ENCODE measurements at places on chromosomes 7 and 10.

- DNase-seq, result no peak
Measured at GRCh38 chr7:71229148-71229547, 97.2 kb downstream of the GALNT17 start.

- DNase-seq, result no peak
Measured at GRCh38 chr10:112963835-112964234, 13.8 kb downstream of the TCF7L2 start.

DNA sequence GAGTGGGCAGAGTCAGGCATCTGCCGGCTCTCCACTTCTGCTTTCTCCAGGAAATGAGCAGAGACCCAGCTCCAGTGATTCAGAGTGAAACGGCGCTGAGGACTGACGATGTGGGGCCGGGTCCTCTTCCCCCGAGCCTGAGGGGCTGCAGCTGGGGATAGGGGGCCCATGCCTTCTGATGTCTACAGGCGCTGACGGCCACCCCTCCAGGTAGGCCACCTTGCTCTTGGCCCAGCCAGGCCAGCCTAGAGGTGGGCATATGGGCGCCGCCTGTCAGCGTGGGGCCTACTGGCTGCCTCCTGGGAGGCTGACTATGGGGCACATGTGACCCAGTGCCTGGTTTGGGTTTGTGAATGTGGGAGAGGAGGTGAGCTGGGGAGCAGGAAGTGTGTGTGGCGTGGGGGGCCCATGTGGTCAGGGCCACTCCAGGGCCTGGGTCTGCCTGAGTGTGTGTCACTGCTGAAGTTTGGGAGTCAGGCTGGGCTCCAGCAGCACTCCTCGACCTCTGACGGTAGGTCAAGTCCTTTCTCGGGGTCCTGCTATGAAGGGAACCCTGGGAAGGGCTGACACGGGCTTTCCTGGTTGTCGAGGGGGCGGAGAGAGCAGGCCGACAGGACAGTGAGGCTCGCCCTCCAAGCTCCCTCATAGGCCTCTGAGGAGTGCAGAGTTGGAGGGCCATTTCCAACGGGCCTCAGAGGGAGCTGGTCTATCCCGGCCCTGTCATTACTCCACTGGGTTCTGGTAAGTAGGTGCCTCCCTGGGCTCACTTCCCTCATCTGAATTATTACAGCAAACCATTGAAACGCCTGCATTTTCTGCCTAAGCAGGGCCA lies at the start of gene WDFY4:
TSS of gene WDFY4 (plus strand) at position 82 of the 832 bp plus-strand sequence. CDS start 24,860 bp downstream, outside the sequence.
- no peak for DNase-seq

GRCh38 chr7:873367-874002 lies 2.9 kb upstream of the GET4 start:
- peak; percentile 93 for DNase-seq

GRCh38 chr7:139731802-139732470 lies 45.9 kb downstream of the HIPK2 start:
- peak; percentile 51 for DNase-seq

GRCh38 chr7:22114440-22114981 lies 168.8 kb upstream of the CDCA7L start:
- DNase-seq, result no peak

DNA sequence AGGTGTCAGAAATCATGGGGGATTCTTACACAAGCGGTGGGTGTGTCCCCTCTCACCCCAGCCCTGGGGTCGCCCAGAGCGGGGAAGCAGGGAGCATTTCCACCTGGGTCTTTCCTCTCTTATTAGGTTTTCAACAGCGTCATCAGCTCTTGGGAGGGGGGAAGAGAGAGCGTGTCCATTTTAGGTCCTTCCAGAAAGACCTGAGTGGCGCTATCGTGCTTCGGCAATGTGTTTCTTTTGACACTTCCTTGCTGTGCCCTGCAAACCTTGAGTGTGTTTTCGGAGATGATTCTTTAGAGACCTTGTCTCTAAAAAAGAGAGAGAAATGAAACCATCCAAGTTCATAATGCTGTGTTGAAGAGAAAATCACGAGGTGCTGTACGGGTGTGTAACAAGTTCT lies 86.9 kb upstream of the PITRM1 start:
- no peak for DNase-seq

DNA sequence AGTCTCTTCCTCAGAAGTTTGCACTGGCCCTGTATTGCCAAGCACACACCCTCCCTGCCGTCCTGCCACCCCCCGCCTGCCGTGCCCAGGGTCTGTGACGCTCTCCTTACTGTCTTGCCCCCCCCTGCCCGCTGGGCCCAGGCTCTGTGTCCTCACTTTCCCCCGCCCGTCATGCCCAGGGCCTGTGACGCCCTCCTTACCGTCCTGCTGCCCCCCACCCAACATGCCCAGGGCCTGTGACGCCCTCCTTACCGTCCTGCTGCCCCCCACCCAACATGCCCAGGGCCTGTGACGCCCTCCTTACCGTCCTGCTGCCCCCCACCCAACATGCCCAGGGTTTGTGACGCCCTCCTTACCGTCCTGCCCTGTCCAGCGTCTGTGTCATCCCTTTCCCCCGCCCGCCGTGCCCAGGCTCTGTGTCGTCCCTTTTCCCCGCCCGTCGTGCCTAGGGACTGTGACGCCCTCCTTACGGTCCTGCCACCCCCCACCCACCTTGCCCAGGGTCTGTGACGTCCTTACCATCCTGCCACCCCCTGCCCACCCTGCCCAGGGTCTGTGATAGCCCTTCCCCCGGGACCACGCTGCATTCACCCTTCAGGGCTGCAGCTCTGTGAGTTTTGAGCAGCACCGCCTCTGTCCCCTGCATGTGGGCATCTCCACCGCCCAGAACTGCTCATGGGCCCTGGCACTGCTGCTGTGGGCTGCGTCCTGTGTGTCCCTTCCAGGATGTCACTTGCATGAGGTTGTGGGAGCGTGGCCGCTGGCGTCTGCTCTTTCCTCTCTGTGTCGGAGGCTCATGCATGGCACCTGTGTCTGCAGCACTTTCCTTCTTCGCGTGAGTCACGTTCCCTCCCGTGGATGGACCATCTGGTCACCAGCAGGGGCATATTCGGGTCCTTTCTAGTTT lies 19.3 kb upstream of the PRKAR1B start:
- DNase-seq, result no peak

DNA sequence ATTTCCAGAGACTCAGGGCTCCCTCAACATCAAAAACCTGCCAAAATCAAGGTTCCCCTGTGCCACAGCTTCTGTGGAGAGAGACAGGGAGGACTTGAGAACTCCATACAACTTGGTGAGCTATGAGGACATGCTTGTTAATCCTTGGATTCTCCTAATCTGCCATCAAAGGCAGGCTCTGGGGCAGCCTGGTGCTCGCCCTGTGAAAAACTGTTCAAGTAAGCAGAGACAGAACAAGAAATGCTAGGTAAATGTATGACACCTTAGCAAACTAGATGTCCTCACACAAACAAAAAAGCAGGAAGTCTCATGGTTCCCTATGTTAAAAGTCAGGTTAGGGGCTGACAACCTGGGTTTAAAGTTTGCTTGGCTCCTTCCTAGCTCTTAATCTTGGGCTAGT lies 73.6 kb downstream of the ANK3 start:
- DNase-seq, result no peak

DNA sequence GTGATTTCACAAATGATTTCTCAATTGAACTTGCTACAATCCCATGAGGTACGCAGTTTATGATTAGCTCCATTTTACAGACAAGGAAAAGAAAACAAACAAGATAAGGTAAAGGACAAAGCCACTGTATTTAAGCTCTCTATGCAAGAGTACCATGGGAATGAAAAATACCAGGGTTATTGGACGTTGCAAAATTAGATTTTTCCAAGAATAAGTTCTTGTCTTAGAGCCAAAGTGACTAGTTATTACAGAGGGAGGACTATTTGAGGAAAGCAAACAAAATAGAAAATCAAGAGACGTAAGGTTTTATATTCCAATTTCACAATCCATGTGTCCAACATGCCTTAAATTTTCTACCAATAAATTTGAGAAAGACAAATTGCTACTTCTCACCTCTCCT lies 97.9 kb upstream of the PTN start:
- no peak for DNase-seq

DNA sequence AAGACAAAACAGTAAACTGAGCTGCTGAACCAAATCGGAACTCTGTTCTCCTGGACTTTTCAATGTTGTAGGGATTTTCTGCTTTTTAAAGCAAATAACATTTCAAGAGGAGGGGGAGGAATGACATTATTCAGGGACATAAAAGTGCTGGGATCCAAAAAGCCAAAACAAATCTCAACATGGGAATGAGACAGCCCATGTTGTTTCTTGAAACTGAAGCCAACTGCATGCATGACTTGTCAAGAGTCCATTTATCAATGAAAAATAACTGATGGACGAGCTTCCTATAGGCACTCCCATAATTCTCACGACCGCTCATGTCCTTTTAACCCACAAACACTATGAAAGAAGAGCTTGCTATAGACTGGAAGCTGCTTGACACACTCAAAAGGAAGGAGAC lies 27.8 kb downstream of the FAM53B start:
- DNase-seq, result no peak

DNA sequence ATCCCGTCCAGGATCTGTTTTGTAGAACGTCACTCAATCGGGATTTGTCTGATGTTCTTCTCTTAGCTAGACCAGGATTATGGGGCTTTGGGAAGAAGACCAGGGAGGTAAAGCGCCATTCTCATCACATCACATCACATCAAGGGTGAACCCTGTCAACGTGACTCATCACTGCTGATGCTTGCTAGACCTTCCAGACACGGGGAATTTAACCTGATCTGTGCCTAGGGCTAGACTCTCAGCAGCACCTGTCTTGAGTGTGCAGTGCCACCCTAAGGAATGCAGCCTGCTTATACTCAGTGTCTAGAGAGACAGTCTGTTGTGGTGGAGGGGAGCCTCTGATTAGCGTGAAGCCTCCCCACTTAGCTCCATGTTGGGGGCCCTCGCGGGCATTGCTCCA lies 678.6 kb upstream of the FOXK1 start:
- no peak for DNase-seq

GRCh38 chr10:26781797-26782196 lies 79.0 kb downstream of the ABI1 start:
- DNase-seq, result no peak

DNA sequence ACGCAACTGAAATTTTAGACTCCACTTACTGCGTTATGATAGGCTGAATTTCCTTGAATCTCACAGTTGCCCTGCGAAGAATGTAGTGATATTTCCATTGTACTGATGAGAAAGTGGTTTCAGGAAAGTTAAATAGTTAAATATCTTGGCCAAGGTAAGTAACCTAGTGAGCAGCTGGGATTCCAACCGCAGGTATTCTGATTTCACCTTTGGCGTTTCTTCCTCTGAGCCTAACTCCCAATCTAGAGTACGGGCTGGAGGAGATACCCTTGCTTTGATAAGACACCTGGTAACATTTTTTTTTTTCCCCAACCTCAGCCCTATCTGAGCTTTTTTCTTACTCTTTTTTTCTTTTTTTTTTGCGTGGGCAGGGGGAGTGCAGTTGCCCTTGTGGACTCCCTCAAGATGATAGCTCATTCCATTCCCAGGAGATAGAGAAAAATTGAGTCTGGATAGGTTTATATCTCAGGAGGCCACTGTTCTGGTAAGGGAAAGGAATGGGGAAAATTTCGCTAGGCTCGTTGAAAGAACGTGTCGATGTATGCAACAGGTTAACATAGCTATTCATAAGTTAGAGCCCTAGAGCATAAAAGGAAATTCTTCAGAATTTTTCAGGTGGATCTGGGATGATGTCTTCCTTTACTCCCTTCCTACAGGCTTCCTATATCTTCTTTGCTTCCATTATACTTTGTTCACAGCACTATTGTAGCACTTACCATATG lies 3.1 kb upstream of the TAS2R38 start:
- no peak for DNase-seq

DNA sequence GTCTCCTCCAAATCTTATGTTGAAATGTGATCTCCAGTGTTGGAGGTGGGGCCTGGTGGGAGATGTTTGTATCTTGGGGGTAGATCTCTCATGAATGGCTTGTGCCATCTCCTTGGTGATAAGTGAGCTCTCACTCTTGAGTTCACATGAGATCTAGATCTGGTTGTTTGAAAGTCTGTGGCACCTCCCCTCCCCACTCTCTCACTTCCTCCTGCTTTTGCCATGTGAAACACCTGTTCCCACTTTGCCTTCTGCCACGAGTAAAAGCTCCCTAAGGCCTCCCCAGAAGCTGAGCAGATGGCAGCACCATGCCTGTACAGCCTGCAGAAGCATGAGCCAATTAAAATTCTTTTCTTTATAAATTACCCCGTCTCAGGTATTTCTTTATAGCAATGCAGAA lies 23.5 kb downstream of the TMEM229A start:
- DNase-seq, result no peak

DNA sequence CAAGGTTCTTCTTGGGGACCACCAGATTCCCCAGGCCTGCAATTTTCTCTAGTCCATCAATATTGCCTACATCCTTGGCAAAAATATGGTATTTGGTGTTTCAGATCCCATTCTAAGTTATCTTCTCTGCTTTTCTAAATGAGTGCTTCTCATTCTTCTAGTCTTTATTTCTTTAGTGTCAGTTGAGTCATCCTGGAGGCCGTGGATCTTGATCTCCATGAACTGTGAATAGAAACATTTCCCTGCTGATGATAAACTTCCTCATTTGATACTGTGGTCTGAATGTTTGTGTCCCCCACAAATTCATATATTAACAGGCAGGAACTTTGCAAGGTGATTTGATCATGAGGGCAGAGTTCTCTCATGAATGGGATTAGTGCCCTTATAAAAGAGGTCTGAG lies 779.3 kb downstream of the INHBA start:
- no peak for DNase-seq

- DNase-seq, result no peak
Measured at GRCh38 chr7:155848691-155849669, 36.7 kb upstream of the SHH start.

DNA sequence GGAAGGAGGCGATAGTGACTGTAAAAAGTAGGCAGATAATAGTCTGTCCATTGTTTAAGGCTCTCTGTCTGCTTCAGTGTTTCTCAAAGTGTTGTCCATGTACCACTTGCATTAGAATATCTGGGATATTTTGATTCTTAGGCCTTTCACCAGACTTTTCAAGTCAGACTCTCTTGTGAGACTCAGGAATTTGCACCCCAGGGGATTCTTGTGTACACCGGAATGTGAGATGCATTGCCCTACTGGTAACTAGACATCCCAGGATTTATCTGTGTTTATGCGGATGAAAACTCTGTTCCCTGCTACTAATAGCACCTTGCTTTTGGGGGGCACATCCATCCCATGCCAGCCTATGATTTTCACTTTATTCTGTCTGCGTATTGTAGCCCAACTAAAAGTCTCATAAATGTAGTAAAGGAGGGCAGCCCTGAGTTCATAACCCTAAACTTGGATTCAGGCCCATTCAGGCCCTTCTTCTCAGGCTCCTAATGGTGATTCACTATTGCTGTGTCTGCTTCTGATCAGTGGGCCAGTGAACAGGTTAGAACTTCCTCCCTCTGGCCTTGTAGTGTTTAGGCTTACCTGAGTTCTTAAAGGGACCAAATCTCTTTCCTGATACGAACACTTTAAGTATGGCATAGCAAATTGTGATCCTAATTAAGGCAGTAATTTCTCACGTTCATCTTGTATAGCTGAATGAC lies 71.8 kb upstream of the RPA3 start:
- no peak for DNase-seq
